DMS 273 treated with DMSO at 0.1 percent for 48 hours (cell line): ENCODE measurements at places on chromosomes 2 and 18.

- DNase-seq, result no peak
Measured at GRCh38 chr2:130835766-130836015, 1.0 kb upstream of the ARHGEF4 start.

DNA sequence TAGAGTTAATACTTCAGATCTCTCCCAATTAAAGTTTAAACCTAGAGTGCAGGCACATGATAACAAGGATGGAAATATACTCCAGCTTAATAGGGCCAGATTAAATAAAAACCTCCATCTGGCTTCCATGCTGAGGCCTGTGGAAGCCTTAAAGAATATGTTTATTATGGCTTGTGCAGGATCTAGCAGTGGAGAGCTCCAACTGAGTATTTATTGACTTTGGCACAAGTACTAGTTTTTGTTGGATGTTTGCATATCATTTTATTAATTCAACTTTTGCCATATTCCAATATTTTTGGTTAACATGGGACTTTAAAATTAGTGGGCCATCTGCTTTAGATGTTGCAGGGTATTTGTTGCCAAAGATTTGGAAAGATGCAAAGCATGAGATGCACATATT lies 860.4 kb upstream of the SOX11 start:
- no peak for DNase-seq

DNA sequence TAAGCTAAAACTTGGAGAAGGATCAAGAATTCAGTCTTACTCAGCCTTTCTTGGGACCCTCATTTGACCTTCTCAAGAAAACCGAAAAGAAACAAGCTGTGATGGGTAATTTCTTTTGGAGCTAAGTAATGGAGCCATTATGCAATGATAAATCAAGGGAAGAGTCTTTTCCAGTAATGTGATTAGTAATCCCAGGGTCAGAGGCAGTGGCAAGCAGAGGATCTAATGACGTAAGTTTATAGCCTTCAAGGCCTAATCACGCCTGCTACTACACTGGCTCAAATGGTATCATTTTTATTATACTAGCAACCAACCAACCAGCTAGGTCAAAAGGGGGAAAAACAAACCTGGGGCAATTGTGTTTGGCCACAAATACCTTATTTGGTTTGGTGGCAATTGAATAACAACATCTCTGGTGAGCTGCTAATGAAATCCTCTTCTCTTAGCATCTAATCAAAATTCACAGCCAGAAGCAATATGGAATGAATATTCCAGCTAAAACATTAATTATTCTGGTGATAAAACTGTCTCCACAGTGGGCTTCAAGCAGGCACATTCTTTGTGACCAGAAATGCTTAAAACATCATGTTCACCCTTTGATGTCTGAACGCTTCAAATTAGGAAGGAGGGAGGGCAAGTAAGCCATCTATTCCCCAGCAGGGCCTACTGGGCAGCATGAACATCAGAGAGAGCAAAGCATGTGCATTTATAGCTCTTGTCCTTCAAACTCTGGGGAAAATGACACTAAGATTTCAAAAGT lies 114.9 kb upstream of the SULT1C3 start:
- no peak for DNase-seq

DNA sequence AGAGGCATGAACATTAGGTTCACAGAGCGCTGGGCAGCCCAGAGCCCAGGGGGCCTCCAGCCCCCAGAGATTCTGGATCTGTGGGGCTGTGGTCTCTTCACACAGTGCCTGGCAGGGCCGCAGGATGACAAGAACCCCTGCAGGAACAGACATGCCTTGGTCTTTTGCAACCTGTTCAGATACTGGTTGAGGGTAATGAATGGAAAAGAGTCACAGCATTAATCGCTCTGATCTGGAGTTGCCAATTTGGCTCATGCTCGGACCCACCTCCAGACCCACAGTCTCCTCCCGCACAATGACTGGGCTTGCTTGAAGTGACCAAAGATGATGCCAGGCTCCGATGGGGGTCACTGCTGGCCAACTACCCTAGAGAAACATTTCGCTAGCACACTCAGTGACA lies 229.4 kb upstream of the SMAD2 start:
- DNase-seq, result no peak

DNA sequence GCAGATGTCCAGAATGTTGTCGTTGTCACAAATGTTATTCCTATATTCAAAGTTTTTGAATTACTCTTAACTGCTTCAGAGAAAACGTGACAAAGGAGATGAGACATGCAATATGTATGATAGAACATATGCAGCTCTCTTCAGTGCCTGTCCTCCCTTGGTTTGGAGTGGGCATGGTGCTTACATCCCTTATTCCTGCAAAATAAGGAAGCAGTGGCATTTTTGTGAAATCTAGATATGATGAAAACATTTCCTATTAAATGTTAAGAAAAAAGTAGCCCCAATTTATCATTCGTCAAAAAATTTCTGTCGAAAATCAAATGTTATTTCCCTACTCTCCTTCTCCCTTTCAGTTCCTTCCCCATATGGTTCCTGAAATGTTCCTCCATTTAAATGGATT lies 457.5 kb upstream of the FANCL start:
- no peak for DNase-seq

GRCh38 chr2:114254875-114255274 lies 187.6 kb upstream of the DPP10 start:
- no peak for DNase-seq

DNA sequence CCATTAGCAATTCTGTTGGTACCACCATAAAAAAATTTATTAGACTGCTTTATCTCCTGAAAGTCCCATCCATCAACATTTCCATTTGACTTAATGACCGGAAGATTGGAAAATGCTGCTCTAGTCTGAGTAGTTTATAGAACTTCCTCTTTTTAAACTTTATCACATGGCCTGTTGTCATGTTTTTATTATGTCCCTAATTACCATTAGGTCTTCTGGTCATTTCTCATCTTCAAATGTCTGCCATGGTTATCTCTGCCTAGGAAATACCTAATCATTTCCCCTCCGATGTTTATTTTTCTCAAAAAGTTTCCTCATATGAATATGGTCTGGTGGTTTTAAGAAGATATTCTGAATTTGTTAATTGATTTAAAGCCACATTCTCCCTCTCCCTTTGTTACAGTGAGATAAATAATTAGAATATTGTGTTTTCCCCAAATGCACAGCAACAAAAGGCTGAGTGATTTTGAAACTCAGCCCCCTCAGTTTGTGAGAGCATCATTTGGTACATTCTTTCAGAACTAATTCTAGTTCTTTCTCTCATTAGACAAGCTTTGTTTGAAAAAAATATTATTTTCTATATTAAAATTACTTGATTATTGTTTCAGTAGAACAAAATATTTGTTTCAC lies 317.1 kb upstream of the ST6GAL2 start:
- no peak for DNase-seq

DNA sequence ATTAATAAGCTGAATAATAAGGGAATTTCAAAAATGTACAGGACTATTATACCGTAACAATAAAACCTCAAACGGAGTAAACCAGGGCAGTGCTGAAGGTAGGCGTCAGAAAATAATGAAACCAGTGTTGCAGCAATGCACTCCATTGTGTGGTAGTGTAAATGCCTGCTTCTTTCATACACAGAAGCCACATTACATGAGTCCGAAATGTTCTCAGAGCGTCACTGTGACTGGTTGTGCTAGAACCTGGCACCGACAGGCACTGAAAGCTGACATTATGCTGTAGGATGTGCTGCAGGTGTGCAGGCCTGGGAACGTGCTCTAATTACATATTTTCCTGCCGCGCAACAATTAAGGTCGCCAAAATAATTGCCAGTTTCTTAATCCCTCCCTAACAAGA lies 53.3 kb downstream of the ZEB2 start:
- DNase-seq, result no peak

GRCh38 chr2:6341588-6342129 lies 524.0 kb downstream of the CMPK2 start:
- no peak for DNase-seq
